Fibroblast of skin of left biceps (primary cell): ENCODE measurements at places on chromosomes 4 and X.

GRCh38 chr4:3322059-3322550 lies 29.3 kb downstream of the RGS12 start:
- no peak for DNase-seq

- no peak for DNase-seq
Observed at GRCh38 chrX:68532831-68533533, 34.1 kb downstream of the YIPF6 start.

GRCh38 chr4:114177628-114178027 lies 198.2 kb upstream of the ARSJ start:
- no peak for DNase-seq

GRCh38 chr4:53168228-53168627 lies 197.6 kb downstream of the SCFD2 start:
- no peak for DNase-seq

DNA sequence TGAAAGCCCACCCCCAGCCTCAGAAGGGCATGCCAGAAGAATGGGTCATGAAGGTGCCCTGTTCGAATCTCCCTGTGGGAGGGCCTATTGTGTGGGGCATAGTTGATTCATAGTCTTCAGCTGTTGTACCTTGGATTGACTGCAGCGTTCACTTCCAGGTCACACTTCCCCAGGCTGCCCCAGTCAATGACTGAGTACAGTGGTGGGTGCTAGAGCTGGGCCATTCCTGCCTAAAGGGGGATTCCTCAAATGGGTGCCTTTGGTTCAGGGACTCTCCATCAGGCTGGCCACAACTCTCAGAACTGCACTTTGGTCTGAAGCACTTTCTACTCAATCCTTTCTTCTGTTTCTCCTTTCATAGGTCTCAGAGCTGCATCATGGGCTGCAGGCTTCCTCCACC lies 35.0 kb upstream of the RASGEF1B start:
- DNase-seq, result no peak

GRCh38 chr4:139501117-139501516 lies 47.2 kb downstream of the RAB33B start:
- DNase-seq, result no peak

GRCh38 chr4:147707892-147708672 lies 23.8 kb upstream of the ARHGAP10 start:
- no peak for DNase-seq
